Right cardiac atrium (tissue), 5 donors: ENCODE measurements at places on chromosomes 7 and 10.

DNA sequence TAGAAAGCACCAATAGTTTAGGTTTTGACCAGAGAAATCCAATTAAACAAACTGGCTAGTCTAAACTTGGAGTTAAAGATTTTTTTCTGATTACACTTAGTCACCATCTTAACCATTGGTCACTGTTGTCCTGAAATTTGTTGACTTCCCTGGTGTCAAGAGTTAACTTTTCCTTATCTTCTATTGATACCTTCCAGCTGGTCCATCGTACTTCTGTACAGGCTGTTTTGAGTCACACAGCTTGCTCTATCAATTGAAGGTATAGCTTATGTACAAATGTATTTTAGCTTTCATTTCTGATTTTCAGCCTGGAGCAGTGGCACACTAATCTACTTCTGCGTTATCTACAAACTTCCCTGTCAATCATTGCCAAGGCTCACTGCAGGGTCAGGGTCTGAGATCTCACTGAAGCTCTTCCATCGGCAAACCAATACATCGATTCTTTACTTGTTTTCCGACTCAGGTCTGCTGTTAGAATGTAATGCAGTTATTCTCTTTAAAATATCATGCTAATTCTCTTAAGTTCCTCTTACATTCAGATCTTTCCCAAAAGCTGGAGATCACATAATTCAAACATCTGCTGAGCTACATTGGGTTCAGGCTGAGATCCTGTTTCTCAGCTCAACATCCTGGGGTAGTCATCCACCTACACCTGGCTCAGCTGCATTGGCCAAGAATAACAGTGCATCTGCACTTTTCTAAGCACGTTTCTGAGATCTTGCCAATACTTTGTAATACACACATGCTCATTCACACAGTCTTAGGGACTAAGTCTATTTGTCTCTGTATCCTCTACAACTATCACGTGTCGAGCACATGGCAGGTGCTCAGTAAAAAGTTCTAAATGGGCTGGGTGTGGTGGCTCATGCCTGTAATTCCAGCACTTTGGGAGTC lies 11.3 kb downstream of the MRPS33 start:
- DNase-seq = no peak

DNA sequence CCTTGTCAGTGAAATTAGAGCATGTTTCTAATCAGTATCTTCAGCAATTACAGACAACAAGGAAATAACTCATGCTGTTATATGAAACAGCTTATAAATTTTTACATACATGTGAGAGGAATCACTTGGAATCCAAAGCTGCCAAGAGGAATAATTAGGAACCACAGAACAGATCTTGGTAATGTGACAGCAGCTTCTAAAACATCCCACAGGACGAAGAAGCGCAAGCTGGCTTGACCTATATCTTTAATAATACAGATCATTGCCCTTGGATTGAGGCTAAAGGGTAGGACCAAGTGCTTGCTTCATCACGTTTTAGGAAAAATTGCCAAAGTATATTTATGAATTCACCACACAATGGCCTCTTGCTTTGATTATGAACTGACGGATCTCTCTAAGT lies 869.8 kb downstream of the LRMDA start:
- DNase-seq = no peak

GRCh38 chr7:142508251-142508650 lies 241.0 kb upstream of the PRSS1 start:
- no peak for DNase-seq

DNA sequence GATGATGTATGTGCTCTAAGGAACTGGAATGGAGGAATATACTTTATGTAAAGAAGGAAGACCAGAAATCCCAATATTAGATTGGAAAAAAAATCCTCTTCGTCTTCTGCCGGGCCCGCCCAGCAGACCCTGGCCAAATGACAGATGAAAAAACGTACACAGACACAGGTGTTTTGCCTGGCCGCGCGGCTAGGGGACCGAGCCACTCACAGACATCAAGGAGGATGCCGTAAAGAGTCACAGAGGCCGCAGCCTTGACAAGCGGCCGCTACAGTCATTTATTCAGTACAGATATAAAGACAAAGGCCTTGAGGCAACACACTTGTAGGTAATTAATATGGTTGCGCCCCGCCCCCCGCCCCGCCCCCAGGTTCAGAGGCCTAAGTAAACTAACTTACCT lies 594.1 kb downstream of the GRM8 start:
- DNase-seq = no peak

DNA sequence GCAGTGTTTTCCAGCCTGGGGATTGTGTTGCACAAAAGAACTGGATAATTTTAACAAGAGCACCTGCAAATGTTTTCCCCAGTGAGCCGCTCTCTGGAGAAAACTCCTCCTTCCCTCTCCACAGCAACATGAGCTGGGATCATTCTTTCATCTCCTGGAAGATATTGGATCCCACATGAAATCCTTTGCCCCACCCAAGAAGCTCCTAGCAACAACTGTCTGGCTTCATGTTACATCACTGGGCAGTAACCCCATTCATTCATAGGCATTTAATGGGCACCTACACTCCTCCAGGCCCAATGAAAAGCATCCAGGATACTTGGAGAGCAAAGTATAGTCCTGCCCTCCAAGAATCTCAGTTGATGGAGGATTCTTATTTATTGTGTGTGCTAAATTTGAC lies 27.2 kb downstream of the LSM5 start:
- DNase-seq = no peak

- no peak for DNase-seq
Measured at GRCh38 chr10:82252081-82252480, 377.1 kb downstream of the NRG3 start.
